Esophagus squamous epithelium (tissue), 5 donors: ENCODE measurements at places on chromosomes 6 and 20.

- DNase-seq = no peak
These were observed 320.7 kb downstream of the CBLN4 start for GRCh38 chr20:55684578-55684977.

- DNase-seq = no peak
These were observed 9.9 kb downstream of the CCDC167 start for GRCh38 chr6:37489697-37490336.

- DNase-seq = no peak
These were observed 11.0 kb downstream of the TRIM10 start for GRCh38 chr6:30149858-30150550.

- DNase-seq = no peak
These were observed 198.0 kb downstream of the SIM1 start for GRCh38 chr6:100266494-100267401.

GRCh38 chr6:36506611-36507010 lies 40.7 kb downstream of the STK38 start:
- no peak for DNase-seq
